ENCODE measurements at places on chromosomes 2 and 18.
A peak's percentile ranks its signal among the peaks of the same experiment; 100 is the strongest.

DNA sequence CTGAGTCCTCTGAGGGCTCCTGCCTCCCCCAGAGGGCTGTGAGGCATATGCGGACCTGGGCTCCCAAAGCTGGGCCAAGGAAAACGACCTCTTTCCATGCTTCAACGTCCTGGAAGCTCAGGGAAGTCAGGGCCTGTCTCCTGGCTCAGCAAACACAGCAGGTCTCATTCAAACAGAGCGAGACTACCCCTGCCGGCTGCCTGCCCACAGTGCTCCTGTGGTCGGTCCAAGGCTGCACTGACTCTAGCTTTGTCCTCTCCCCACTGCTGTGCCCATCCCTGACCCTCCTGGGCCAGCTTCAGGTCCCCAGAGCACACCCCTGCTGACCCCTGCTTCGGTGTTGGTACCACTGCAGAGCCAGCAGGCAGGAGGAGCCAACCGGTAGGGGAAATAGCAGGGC lies 79.6 kb downstream of the PDCL3 start:
- DNase-seq: no peak

- DNase-seq: peak; percentile 95
Observed at GRCh38 chr2:1742681-1743395, 1.5 kb downstream of the PXDN start.

DNA sequence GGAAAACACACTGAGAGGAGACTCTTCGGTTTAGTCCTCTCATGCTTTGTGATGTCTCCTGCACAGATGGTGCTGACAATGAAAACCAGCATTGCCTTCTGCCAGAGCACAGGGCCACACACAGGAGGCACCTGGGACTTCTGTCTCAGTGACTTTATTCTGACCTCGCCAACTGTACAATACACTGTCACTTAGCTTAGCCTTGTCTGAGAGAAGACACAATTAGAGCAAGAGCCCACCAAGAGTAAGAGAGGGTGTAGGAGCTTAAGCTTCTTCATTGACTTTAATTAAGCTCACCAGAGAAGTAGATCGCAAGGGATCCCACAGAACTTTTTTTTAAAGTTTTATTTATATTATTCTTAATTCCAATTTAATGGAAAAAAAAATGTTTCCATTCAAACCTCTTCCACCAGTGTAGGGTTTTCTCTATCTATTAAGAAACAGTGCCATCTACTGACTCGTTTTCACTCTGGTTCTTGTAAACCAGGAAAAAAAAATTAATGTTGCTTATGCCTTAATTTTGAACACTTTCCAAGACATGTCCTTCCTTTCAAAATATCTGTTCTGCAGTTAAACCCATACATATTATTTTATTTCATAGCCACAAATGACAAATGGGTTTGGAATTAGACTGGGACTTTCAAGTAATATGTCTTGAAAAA lies 42.4 kb upstream of the DDX18 start:
- DNase-seq: peak; percentile 45

DNA sequence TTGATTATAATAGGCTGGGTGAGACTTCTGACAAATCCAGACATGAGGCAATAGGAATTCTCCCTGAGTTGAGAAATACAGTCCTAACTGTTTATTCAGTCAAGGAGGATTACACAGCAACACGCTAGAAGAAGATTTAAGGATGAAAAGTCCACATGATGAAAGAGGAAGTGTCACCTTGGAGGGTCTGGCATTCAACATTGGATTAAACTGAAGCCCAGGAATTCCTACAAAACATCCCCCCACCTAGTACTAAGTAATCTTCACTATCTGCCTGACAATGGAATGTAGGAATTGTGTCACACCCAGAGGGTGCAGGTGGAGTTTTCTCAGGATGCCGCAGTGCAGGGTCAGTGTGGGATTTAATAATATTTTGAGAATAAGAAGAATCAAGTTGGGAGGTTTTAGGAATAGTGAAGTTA lies 142.4 kb downstream of the SOCS6 start:
- DNase-seq: peak; percentile 81

- DNase-seq: no peak
Observed at GRCh38 chr2:70886541-70886987, 49.1 kb upstream of the ATP6V1B1 start.

DNA sequence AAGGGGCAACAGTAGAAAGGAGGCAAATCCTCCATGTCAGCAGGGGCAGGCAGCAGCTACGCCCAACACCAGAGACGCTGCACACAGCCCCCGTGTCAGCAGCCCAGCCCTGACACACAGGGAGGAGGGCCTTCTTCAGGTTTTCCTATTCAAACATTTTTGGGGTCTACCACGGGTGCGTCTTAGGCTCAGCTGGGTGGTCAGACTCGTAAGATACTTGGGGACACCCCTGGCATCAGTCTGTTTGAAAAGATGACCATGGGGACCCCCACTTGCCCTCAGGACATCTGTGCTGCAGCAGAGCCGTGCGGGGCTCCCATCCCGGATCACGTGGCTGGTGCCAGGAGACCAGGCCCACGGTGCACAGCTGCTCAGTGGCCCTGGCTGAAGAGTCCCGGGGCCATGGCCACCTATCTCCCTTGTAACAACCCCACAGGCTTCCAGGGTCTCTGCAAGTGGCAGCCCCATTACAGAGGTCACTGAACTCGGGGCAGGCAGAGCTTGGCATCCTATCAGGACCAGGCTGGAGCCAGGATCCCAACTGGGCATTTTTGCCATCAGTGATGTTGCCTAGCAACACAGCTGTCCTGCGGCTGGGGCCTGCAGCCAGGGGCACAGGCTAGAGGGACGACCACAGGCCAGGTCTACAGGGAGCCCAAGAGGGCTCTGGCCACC lies 82.5 kb downstream of the EDAR start:
- DNase-seq: no peak

DNA sequence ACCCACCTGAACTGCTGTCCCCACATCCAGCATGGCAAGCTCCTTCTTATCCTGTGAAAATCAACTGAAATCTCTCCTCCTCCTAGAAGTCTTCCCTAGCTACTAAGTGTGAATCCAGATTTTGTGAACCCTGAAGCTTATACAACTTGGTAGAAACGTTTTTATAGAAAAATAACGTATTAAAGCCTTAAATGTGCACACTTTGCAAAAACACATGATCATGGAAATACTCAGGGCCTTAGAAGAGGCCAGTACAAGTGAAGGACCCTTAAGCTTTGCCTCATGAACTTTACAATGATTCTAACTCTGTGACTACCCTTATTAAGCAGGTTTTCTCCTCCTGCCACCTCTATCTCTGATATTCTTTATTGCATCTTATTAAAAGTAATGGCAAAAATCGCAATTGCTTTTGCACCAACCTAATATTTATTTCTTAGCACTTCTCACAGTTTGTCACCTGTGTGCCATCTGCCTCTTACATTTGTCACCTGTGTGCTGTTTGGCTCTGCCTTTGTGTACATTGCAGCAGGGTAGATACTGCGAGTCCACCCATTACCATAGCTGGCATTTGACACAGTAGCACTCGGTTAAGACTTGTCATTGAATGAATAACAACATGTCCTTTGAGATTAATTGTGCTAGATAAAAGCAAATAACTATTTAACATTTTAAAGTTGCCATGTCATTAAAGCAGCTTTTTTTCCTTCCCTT lies 42.2 kb downstream of the FRZB start:
- no peak for DNase-seq

DNA sequence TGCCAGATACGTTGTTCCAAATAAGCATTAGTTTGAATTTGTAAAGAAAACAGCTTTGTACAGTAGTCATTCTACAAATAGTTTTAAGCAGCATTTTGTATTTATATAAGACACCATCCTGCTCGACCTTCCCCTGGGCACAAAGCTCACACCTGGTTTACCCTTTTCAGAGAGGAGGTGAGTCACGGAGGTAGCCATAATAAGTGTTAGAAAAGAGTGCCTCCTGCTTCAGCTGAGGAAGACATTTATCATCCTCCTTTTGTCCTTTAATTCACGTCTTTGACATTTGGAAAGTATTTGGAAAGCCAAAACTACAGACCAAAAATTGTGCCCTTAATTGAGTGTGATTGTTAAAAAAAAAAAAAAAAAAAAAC lies 6.8 kb downstream of the RAB12 start:
- DNase-seq: no peak

DNA sequence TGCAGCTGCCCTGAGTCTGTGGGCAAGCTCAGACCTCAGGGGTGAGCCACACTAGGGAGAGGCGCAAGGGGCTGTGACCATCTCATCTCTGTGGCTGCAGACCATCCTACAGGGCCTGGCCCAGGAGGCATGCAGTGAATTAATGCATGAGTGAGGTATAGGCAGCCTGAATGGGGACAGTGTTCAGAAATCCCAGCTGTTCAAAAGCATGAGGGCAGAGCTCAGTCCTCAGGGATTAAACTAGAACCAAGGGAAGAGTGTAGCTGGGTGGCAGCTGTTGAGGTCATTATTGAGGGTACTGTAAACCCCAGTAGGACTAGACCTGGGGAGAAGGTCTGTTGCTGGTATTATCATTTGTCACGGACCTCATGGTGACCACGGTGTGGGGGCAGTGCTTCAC lies 17.0 kb downstream of the TMEM177 start:
- no peak for DNase-seq

DNA sequence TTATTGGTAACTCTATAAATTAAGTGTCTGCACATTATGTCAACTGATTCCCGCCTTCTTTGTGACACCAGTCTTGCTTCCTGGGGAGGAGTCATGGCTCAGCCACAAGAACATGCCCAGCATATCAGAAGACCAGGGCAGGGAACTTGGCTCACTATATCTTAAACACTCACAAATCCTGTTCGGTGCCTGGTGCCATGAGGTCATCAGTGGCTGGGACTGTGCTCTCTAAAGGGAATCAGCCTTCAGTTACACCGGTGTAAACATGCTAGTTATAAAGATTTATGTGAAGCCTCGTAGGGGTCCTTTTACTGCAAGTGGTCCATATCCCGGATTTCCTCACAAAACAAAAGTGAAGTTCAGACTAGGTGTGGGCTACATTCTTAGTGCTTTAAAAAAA lies 73.1 kb upstream of the ZNF521 start:
- DNase-seq: no peak

GRCh38 chr18:61333746-61334490 lies 688 bp downstream of the CDH20 start:
- DNase-seq: no peak

DNA sequence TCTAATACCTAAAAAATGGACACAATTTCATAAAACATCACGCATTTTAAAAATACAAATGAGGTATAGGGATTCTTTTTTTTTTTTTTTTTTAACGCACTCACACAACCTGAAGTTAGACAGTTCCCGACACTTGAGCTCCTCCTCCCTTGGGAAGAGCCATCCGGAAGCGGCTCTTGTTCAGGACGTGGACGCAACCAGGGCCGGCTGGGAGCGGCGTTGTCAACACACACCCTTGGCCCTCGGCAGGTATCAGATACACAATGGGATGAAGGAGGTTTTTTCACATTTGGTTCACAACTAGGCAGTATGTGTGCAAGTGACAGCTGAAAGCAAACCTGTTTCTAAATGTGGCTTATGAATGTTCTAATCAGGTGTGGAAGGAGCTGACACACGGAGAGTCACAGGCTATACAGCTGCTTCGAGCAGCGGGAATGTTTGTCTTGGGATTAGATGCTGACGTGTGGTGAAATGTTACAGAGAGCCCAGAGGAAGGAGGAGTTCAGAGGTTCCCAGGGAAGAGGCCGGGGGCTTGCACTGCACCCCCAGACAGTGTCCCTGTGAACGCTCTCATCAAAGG lies 111.1 kb downstream of the PXDN start:
- no peak for DNase-seq

All from AG10803 (cell line).